ENCODE measurements at places on chromosomes 11 and 22. TPM values are rescaled to one million over a fixed set of nuclear protein-coding genes. Genes with fewer than 3 reads are reported as not detected.
A peak's percentile ranks its signal among the peaks of the same experiment; 100 is the strongest.

- DNase-seq, result no peak
These were observed 71.4 kb upstream of the B3GNT6 start for GRCh38 chr11:76962583-76963416.

DNA sequence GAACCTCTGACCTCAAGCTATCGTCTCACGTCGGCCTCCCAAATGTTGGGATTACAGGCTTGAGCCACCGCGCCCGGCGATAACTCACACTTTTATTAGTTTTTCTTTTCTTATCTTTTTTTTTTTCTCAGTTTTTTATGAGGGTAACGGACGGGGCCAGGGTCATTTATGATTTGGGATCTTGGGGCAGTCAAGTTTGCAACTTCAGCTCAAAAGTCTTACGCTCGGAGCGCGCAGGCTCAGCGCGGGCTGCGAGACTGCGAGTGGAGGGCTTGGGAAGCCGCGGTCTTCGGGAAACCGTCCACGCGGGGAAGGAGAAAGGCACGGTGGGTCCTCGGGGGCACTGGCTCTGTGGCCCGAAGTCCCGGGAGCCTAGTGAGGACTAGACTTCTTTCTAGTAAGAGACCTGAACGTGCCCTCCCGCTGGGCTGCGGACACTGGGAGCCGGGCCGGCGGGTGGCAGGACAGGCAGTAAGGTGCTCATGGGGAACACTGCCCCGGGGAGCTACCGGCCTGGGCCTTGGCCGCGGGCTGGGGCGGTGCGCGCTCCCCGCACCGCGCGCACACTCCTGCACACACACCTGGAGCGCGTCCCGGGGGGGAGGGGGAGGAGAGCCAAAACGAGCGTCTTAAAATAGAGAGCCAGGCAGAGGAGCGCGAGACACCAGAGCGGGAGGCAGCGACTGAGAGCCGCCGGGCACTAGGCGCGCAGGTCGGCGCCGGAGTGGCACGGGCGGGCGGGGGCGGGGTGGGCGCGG is 476 bp upstream of the BARX2 start:
- no peak for DNase-seq

DNA sequence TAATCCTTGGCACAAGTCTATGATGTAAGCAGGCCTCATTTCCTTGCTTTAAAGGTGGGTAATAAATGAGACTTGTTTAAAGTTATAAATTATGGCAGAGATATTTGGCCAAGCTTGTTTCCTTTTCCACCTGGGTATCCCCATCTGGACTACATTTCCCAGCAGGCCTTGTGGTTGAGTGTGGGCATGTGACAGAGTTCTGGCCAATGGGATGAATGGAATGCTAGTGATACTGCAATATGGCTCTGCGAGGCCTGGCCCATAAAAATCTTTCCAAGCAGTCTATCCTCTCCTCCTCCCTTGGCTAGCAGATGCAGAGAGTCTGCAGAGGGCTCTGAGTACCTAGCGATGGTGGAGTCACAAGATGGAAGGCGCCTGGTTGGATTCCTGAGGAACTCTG is 102.5 kb downstream of the TIMP3 start:
- DNase-seq, result no peak

DNA sequence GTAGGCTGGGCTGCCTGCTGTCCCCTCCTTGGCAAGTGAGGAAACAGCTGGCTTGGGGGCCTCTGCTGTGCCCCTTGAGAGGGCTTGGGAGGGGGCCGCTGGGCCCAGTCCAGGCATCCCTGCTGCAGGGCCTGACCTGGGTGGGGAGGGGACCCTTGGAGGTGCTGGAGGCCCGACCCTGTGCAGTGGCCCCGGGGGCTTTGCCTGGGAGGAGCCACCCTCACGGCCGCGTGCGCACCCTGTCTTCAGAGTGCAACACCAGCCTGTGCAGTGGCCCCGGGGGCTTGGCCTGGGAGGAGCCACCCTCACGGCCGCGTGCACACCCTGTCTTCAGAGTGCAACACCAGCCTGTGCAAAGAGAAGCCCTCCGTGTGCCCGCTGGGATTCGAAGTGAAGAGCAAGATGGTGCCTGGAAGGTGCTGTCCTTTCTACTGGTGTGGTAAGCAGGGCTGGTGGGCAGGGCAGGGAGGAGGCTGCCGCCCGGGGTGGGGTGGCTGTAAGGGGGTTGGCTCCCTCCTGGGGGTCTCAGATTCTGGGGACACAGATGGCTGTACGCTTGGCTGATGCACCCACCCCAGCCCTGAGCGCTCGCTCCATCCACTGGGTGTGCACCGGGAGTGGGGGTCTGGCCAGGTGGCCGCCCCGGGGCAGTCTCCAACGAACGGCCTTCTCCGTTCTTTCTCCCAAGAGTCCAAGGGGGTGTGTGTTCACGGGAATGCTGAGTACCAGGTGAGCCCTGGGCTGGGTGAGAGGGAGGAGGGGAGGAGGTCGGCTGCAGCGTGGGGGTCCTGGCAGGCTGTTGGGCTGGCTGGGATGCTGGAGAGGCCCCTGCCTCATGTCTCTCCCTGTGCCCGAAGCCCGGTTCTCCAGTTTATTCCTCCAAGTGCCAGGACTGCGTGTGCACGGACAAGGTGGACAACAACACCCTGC is 32.9 kb downstream of the MUC2 start:
- peak; percentile 34 for DNase-seq

The SDHAF2 gene
- 57.8 TPM for polyA plus RNA-seq

GRCh38 chr11:69078930-69079605 is 30.3 kb downstream of the TPCN2 start:
- DNase-seq, result peak; percentile 42
